ENCODE measurements at places on chromosomes 13 and 19.
A peak's percentile ranks its signal among the peaks of the same experiment; 100 is the strongest.

- DNase-seq = no peak
These were observed 47.0 kb upstream of the RAP2A start for GRCh38 chr13:97386801-97387484.

GRCh38 chr19:855142-855541, 3.0 kb downstream of the ELANE start:
- DNase-seq = no peak

DNA sequence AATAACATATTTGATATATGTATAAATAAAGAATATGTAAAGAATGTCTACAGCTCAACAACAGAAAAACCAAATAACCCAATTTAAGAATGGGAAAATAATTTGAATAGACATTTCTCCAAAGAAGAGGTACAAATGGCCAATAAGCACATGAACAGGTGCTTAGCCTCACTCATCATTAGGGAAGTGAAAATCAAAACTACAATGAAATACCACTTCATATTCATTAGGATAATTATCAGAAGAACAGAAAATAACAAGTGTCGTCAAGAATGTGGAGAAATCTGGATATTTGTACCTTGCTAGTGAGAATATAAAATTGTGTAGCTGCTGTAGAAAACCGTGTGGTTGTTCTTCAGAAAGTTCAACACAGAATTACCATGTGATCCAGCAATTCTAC, 8.4 kb upstream of the SUPT20H start:
- no peak for DNase-seq

- DNase-seq = peak; percentile 14
These were observed 539 bp downstream of the PLD3 start for GRCh38 chr19:40348961-40349507.

- peak; percentile 94 for DNase-seq
These were observed 4.8 kb downstream of the FCHO1 start for GRCh38 chr19:17755977-17756670.

DNA sequence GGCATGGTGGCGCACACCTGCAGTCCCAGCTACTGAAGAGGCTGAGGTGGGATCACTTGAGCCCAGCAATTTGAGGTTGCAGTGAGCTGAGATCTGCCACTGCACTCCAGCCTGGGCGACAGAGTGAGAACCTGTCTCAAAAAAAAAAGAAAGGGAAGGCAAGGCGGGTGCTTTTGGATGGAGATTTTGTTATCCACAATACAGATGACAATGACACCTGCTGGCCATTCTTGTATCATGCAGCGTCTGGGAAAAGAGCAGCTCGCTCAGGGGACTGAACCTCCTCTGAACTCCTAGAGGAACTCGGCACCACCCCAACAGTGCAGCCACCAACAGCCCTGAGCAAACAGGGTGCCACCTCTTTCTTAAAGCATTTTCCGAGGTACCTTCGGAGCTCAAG, 22.8 kb downstream of the HAUS8 start:
- DNase-seq = peak; percentile 49

DNA sequence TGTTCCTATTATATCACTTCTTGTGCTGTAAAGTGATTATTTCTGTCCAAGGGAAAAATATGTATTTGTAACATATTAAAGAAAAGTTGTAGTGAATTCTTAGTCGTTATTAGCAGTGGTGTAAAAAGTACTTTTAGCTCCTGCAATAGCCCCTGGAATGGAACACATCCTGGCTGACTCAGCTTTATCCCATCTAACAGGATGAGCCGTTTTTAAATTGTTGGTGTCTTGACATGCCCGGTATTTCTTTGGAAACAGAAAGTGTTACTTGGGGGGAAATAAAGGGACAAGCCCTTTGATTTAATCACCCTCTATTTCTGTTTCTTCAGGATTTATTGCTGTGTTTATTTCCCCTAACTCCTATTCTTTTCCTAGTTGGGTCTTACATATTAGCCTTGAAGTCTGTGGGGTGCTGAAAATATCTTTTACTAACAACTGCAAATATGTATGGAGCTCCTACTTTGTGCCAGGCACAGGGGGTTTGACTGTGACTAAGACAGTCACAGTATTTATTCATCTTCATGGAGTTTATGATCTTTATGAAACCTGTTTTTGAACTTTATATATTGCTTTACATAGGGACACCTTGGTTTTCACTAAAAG, 17.9 kb downstream of the COG3 start:
- DNase-seq = no peak

DNA sequence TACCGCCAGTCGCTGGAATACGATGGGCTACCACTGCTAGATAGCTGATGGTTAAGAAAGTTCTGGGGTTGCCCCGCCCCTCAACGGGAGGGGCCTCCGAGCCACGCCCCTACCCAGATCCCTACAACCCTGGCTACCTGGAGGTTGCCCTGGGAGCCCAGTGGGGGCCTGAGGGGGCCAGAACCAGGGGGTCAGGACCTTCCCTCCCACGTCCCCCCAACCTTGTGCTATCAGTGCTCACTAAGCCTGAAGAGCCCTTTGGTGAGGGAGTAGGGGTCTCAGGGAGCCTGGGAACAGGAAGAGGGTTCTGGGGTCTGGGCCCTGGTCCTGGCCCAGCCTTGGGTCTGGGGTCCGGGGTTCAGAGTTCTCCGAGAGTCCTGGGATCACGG, 8.9 kb downstream of the OCEL1 start:
- DNase-seq = peak; percentile 56

DNA sequence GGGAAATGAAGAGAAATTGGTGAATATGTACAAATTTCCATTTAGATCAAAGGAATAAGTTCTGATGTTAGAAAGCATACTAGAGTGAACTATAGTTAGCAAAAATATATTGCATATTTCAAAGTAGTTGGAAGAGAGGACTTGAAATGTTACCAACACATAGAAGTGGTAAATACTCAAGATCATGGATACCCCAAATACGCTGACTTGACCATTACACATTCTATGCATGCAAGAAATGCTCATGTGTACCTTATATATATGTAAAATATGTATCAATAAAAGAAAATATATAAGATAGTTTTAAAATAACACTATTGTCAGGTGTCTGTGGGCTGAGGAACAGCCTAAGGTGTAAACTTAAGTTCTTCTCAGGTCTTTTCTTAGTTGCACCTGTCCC, 14.6 kb upstream of the ZNF491 start:
- DNase-seq = no peak

GRCh38 chr19:35860436-35860817, 3.7 kb downstream of the KIRREL2 start:
- DNase-seq = no peak

DNA sequence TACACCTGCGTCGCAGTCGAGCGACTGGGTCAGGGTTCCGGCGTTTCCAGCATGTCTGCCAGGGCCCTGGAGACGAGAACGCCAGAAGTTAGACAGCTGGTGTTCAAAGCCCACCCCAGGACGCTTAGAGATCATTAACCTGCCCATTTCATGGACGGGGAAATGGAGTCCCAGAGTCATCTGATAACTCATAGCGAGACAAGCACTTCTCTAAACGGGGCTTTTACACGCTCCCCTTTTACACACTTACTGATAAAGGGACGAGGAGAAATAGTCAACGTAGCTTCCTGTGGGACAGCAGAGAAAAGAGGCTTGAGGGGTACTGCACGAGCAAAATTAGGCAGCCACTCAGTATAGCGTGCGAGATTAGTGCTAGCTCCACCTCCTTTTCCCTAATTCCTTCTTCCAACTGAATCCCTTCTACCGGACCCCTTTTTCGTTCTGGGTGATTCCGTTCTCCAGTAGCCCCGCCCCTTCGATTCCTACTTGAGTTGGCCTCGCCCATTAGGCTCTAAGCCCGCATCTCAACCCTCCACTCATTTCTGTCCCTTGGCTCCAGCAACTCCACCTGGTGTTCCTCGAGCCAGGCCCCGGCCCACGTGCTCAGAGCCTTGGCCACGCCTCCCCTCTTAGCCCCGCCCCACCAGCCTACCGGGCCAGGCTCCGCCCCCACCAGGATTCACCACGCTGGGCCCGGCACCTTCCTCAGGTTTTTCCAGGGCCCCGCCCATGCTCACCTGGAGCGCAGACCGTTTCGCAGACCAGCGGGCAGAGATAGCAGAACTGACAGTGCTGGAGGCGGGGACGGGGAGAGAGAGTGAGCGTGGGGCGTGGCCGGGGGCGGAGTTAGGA, 3.7 kb downstream of the HRC start:
- peak; percentile 65 for DNase-seq

DNA sequence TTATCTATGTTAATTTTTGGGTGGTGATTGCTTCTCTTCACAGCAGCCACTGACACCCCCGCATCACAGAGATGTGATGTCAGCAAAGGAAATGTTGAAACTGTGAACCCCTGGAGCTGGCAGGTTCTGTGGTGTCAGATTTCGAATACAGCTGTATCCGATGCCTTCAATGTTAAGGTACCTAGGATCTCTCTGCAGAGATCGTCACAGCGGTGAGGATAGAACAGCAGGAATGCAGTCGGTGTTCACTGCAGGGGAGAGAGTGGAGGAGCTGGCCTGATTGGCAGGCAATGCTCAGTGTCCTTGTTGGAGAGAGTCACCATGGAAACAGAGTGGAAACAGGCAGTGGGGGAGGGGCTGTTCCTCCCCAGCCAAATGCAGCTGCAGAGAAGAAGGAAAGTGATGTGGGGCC, 79.5 kb upstream of the ZNF835 start:
- DNase-seq = peak; percentile 71

DNA sequence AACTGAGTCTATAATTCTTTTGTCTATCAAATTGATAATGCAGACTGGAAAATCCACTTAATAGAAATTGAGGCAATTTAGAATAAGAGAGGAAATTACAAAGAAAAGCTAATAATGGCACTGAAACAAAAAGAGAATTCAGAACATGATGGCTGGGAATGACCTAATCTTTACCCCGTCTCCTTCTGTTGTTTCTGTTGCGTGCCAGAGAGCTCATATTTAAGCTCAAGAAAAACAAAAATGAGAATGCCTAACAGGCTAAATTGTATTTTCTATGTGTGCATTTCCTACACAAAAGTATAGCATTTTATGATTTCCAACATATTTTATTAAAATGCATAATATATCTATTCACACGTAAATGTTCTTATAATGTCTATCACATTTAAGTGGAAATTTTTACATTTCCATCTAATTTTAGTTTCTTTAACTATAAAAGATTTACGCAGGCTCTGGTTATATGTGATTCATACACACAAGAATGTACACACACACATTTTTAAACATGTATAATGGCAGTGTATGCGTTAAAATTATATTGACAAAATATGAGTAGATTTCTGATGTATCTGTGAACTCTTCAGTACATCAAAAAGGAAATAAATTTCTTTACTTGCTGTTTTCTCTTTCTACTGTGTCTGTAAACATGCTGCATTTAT, 432.3 kb downstream of the SLITRK6 start:
- no peak for DNase-seq

DNA sequence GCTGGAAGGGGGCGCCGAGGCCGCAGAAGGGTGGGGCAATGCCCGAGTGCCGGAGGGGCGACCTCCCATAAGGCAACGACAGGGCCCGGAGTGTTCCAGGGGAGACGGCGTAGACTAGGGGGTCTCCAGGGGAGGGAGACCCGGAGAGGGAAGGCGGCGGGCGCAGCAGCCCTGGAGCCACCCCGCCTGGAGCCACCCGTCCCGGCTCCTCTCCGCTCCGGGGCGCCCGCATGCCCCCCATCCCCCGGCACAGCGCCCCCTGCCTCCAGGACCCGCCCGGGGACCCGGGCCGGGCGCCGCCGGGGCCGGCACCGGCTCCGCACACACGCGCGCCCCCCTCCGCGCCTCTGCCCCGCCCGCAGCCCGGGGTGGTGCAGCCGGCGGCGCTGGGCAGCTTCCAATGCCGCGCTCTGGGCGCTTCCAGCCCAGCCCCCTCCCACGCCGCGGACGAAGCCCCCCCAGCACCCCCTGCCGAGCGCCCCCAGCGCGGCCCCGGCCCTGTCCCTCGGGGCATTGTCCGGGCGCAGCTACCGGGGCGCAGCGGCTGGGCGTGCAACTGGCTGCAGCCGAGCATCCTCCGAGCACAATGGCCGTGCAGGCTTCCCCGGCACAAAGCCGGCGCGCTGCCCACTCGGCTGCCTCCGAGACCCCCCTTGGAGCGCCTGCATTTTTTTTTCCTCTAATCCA, 519 bp downstream of the PTPRS start:
- no peak for DNase-seq

- DNase-seq = no peak
These were observed 32.3 kb downstream of the UGGT2 start for GRCh38 chr13:96020931-96021330.

GRCh38 chr13:94121686-94122085, 357.8 kb downstream of the DCT start:
- no peak for DNase-seq

DNA sequence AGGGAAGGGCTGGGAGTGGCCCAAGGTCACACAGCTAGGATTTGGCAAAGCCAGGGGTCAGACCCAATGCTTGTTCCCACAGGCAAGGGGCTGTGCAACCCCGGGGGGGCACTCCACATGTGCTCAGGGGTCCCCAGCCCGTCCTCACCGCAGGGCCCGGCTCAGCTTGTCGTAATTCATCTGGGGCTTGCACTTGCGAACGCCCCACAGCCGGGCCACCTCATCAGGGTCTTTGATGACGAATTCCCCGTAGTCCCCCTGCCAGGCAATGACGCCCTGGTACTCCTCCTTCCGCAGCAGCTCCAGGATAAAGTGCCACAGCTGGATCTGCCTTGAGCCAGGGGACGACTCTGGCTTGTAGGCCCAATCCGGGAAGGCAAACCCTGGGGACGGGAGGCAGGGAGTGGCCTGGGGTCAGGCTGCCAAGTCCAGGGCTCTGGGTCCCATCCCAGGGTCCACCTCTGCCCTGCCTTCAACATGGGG, 4.7 kb downstream of the ERF start:
- no peak for DNase-seq

DNA sequence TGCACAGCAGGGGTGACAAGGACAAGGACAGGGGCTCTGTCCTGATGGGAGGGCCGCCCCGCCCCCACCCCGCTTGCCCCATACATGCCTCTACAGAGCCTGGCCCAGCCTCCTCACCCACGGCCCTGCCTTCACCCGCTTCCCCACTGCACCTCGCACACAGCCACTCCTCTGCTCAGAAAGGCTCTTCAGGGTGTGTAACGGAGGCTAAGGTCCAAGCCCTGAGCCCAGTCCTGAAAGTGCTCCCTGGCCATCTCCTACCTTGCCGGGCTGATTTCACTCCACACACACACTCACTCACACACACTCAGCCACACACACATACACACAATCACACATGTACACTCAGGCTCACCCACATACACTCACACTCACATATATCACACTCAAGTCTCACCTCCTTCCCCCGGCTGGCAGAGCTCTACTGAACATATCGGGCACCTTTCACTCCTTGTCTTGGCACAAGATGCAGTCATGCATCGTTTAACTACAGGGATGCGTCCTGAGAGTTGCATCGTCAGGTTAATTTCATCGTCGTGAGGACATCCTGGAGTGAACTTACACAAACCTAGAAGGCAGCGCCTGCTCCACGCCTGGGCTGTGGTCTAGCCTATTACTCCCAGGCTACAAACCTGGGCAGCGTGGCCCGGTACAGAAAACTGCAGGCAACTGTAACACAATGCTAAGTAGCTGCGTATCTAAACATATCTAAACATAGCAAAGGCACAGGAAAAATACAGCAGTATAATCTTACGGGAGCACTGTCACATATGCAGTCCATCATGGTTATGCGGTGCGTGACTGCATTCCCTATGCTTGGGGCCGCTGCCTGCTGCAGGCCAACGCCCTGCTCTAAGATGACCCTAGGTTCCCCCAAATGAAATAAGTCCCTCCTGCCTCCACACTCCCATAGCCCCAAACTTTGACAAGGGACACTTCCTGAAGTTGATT, 13.1 kb downstream of the EPS15L1 start:
- no peak for DNase-seq

- no peak for DNase-seq
These were observed 4.1 kb upstream of the CD79A start for GRCh38 chr19:41872775-41873647.
